RCC 7860 (cell line): ENCODE measurements at places on chromosomes 5 and 9.

DNA sequence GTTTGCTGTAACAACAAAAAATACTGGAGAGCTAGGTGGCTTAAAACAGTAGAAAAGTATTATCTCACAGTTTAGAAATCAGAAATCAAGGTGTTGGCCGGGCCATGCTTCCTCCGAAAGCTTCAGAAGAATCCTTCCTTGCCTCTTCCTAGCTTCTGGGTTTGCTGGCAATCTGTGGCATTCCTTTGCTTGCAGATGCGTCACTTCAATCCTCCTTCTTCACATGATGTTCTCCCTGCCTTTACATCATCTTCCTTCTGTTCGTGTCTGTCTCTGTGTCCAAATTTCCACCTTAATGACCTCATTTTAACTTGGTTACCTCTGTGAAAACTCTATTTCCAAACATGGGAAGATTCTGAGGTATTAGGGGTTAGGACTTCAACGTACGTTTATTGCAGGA, 90.4 kb upstream of the CHD1 start:
- DNase-seq, result no peak

DNA sequence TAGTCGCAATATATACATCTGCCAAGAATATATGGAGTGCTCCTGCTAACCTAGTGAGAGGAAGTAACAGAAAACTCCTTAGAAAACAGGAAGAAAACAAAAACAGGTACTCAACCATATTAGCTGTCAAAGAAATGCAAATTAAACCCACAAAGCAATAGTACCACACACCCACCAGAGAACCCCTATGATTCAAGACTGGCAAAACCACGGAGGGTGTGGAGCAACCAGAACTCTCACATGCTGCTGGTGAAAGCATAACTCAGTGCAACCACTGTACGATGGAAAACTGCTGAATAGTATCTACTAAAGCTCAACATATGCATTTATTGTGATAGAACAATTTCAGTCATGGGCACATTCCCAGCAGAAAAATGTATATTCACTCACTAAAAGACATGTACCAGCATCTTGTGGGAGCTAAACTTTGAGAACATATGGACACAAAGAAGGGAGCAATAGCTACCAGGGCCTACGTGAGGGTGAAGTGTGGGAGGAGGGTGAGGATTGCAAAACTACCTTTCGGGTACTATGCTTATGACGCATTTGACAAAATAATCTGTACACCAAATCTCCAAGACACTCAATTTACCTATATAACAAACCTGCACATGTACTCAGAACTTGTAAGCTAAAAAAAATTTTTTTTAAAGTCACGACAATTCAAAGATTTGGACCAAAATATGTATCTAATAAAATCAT, 34.0 kb downstream of the PTPN3 start:
- DNase-seq, result no peak

- DNase-seq, result no peak
Measured at GRCh38 chr9:18366184-18366583, 107.8 kb upstream of the ADAMTSL1 start.

DNA sequence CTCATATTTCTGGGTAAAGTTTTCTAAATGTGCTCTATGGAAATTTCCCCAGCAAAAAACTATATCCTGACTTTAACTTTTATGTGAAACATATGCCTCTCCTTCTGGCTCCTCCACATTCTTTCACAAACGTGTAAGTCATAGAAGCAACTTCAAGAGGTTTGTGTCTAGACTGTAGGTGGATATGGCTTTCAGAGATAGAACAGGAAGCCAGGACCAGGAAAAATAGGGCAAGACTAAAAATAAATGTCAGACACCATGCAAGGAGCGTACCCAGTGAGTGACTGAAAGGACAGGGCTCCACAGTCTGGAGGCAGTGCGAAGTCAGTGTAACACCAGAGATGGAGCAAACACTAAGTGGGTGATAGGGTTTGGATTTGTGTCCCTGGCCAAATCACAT, 240.7 kb downstream of the COX7C start:
- DNase-seq, result no peak

GRCh38 chr9:82184524-82184923, 196.0 kb downstream of the SPATA31D1 start:
- no peak for DNase-seq

DNA sequence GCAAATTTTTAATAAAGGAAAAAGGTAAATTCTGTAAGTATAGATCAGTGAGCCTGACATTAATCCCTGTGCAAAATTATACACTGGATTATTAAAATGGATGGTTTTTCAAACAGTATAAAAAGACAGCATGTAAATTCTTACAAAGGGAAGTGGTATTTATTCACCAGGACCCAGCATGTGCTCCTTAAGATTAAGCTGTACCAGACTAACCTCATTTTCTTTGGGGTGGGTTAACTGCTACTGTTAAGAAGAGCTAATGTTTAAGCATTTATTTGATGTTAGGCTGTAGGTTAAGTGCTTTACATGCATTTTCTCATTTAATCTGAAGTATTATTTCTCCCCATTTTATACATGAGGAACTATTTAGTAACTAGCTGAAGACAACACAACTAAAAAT, 60.3 kb upstream of the RFX3 start:
- no peak for DNase-seq

DNA sequence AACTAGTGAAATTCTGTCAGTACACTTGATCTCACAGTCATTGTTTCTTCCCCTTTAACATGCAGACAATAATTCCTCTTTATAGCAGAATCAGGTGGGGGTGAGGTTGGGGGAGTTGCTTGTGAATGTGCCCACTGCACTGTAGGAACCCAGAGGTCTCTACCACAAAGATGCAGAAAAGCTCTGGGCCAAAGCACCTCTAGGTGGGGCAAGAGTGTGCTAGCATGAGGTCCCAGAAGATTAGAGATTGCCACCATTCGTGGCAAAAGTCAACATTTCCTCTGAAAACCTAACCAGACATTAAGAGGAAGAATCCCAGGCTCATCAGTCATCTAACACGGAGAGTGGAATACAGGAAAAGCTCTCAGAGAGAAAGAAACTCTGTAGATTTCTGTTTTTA, 74.5 kb downstream of the PTCD2 start:
- no peak for DNase-seq

GRCh38 chr5:69140827-69141226, 26.1 kb upstream of the CCNB1 start:
- DNase-seq, result no peak

DNA sequence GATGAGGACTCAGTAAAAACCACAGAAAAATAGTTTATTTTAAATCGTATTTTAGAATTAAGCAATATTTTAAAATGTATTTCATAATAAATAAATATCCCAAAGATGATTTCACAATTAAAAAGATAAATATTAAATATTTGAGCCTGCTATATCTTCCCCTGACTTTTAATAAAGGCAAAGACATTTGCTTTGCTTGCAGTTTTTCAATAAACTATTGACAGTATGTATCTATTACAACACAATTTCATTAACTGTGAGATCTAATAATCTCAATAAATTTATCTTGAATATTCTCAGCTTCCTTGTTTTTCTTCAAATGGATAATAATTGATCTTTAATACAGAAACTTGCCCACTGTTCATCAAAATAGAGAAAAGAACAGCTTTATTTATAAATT, 186.2 kb upstream of the TARS1 start:
- no peak for DNase-seq

- DNase-seq, result no peak
Measured at GRCh38 chr9:96073531-96074480, 198.3 kb downstream of the ERCC6L2 start.

- no peak for DNase-seq
Measured at GRCh38 chr5:123151227-123151909, 62.3 kb downstream of the PRDM6 start.
